ENCODE measurements at places on chromosomes 11 and 22.

- peak; percentile 8 for DNase-seq
Measured at GRCh38 chr11:32884770-32885384, 7.7 kb upstream of the QSER1 start.

- DNase-seq = peak; percentile 49
Measured at GRCh38 chr11:10314199-10315072, 9.6 kb downstream of the ADM start.

DNA sequence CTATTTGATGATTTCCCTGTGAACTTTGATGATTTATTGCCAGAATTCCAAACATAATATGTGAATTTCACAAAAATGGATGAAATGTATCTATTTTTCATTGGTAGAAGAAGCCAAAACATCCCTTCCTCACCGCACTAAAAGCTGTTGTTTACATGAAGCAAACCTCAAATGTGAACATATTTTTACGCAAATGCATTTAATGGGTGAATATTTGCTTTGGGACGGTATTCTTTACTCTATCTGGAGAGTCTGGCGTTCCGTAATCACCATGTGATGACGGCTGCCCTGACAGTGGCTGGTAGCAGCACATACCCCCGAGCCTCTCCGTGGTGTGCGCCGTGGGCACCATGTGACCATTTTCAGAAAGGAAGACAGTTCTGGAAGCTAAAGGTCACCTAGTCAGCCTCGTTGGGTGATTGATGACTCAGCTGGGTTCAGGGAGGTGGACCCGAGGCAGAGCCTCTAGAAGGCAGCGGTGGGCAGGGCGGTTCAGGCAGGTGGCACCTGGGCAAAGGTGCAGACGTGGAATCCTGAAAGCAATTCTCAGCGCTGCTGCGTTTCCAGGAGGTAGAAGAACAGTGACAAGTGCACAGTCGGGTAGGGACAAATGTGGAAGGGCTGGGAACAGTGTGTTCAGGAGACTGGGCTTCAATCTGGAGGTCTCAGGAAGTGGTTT, 45.3 kb downstream of the PPARA start:
- DNase-seq = no peak

DNA sequence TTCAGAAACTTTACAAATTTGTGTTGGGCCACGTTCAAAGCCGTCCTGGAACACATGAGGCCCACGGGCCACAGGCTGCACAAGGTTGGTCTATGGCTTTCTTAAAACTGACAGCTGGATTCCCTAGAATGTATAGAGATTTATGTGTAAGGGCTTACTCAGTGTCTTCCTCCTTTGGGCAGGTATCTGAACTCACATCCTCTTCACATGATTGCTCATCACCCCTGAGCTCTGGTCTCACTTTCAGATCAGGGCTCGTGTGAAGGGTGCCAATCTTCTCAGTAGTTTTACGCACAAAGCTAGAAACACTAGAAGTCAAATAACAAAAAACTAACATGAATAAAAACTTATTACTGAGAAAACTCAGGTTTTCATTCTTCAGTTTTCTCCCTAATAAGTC, 27.1 kb downstream of the HPS5 start:
- DNase-seq = no peak

DNA sequence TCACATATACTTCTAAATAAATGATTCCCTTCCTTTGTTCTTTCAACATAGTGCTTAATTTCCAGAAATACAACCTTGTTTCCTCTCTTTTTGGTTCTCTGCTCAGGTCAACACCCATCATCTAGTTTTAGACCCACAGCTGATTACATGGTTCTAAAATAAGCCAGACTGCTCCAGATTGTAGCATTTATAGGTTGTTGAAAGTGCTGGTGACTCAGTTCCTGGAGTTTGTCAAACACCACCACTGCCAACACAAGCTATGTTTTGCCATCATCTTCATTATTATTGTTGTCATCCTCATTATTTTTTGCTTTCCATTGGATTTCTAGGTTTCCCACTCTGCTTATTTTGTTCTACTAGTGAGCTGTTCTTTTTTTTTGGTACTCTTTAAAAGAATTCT, 22.3 kb upstream of the MMP20 start:
- no peak for DNase-seq

DNA sequence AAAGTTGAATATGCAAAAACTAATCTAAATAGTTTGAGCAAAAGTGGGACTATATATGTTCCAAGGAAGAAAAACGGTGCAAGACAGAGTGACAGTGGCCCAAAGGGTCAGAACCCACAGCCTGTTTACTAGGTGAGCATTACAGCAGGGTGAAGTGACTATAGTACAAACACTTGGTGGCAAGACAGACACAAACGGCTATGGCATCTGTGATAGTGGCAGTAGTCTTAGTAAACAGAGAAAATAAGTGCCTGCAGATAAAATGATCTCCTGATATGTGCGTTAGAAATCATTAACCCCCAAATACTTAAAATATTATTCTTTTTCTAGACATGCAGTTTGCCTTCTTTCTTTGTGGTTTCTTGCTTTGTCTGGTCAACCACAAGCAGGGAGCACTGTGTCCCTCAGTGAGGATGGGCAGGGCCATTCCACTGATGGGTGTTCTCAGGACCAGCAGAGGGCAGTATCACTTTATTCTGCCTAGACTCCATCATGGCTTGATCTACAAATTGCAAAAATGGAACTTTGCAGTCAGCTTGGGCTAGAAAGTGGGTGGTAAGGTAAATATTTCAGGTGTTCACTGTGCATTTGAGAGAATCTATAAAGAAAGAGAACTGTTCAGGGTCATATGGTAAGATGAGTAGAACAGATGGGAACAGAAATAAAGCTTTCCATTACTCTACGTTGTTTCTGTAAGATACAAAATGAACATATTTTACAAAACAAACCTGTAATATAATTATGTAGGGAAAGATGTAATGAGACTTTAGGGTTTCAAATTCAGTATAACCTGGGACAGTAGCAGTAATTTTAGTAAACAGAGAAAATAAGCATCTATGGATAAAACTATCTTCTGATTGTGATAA, 198.2 kb downstream of the SWAP70 start:
- peak; percentile 53 for DNase-seq

GRCh38 chr11:112163875-112164685, at the start of gene IL18:
Gene IL18, minus strand, starts transcription at chr11:112164094. Its CDS starts 9,041 bp downstream, at chr11:112155053.
- DNase-seq = peak; percentile 5

DNA sequence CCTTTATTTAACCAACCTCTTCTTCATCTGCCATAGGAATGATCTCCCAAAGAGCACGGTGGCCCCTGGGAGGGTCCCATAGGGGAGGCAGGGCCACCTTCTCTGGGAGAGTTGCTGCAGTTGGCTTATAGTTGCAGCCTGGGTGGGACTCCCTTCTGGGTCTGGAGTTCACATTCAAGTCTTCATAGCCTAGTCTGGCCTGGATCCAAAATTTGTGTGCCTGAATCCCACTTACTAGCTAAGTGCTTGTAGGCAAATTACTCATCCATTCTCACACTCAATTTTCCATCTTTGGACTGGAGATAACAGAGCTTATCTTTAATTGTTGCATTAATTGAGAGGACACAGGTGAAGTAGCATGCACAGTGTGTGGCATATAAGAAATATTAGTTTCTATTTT, 163.6 kb downstream of the GRIK4 start:
- no peak for DNase-seq

GRCh38 chr11:87306262-87306851, 268.6 kb downstream of the TMEM135 start:
- DNase-seq = no peak

DNA sequence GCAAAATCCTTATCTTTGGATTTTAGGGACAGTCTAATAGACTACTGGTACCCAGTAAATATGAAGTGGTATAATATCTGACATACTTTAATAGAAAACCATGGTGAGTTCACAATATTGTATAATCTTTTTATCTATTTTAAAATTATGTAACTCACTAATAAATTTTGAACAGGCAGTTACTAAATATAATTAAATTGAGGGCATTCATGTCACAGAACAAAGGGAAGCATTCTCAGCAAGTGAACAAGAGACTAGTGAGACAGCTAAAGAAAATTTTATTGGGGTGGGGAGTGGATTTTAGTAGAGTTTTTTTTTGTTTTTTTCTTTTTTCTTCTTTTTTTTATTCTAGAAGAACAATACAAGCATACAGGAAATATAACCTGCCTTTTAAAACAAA, 55.0 kb downstream of the DNAJC24 start:
- DNase-seq = no peak

GRCh38 chr11:35517481-35517880, 7.9 kb downstream of the PAMR1 start:
- DNase-seq = no peak

DNA sequence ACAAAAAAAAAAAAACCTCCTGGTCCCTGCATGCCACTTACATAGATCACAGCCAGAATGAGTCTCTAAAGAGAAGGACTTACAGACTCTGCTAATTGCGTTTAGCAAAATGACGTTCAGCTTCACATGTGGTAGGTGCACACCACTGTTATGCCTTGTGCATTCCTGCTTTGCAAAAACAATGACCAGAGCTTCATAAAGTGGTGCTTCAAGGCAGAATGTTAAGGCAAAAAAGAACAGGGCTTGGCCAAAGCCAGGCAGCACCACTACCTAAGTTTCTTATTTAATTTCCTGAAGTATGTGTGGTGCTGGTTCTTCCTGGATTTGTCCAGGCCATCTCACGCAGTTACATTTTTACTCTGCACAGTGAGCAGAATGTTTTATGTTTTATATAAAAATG, 85.2 kb downstream of the GALNT18 start:
- DNase-seq = no peak

DNA sequence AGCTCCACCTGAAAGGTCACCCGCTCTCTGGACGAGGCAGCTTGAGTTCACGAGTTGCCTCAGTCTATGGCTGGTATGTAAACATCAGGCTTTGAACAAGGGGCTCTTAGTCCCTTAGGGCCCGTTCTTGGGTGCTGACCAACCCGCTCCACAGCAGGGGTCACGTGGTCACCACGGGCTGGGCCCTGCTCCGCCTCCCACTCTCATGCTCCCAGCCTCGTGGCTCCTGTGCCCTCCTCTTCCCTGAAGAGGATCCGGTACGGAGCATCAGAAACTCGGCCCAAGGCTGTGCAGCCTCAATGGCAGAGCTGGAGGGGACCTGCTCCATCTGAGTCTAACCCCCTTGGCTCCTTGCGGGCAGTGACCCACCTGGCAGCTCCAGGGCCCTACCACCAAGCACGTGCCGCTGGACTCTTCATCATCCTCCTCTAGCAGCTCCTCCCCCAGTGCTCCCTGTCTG, 54.2 kb upstream of the TTLL12 start:
- no peak for DNase-seq

DNA sequence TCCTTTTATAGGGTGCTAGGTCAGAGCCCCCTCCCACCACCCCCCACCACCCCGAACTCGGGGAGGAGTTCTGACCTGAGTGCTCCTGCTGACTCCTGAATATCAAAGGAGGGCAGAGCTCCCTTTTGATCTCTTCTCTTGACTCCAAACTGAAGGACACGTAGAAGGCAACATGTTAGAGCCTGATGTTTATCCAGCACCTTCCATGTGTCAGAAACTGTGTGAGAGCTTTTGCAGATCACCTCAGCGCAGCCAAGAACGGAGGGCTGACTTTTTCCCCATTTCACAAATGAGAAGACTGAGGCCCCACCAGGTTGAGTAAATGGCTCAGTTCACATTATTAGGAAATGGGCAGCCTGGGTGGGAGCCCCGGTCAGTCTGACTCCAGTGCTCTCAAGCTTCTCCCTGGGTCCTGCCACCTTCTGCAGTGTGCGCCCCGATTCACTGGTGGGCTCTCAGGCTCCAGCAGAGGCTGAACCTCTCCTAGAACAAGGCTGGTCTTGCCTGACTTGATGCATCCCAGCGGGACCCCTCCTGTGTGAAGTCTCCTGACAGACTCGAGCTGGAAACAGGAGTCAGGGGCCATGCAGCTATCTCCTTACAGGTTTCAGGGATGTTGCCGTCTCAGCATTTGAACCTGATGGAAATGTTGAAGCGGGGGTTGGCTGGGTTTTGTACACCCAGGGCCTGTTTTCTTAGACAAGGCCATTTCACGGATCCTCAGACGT, 98.5 kb downstream of the TSPAN18 start:
- no peak for DNase-seq

DNA sequence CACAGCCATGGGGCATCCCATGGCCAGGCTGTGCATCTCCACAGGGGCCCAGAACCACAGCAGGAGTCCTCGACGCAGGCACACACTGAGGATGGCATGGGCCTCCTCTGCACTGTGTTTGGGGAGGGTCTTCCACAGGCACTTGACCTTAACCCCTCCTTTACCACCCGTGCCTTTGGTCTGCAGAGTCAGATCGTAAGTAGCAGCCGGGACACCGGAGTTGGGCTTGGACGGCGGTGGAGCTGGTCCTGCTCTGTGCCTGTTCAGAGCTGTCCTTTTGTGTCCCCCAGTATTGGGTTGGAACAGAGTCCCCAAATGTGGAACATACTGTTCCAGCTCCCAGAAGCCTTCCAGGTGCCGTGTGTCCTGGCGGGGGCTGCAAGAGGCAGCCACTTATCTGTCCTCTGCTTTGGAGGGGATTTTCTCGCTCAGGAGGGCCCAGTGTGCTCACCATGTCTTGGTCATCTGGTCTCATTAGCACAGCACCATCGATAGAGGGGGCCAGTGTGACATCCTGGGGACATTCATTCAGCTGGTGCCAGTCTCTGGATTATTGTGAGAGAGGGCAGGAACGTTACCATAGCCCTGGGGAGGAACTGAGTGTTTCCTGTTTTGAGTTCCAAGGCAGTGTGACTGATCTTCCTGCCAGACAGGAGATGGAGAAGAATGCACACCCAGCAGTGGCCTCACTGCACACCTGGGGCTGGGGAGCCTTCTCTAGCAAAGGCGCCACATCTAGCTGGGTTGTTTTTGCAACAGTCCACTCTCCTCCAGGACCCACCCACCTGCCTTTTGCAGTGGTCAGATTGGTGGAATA, 12.4 kb downstream of the CRELD2 start:
- peak; percentile 71 for DNase-seq

- no peak for DNase-seq
Measured at GRCh38 chr22:37001826-37002225, 17.4 kb downstream of the TST start.

DNA sequence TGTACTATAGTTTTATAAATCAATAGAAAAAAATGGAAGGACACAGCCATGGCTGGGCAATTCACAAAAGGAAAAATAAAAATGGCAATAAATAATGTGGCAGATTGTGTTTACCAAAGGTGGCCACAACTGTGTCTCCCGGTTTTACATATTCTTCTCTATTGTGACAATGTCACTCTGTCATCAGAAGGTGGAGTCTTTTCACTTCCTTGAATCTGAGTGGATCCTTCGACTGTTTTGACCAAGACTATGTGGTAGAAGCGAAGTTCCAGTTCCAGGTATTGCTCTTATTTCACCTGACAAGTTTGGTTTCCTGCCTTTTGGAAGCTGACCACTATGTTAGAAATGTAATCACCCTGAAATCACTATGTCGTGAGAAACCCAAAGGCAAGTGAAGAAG, 31.0 kb upstream of the HSD17B12 start:
- no peak for DNase-seq

- DNase-seq = no peak
Measured at GRCh38 chr11:2137202-2138067, 1.8 kb downstream of the IGF2 start.

All from CD4-positive, alpha-beta T cell treated with Interleukin-12 subunit alpha and Interleukin-12 subunit beta, for 1 hour (primary cell).